Progenitor cell of endocrine pancreas (in vitro differentiated cells): ENCODE measurements at places on chromosomes 16 and 17. TPM values are rescaled to one million over a fixed set of nuclear protein-coding genes. Genes with fewer than 3 reads are reported as not detected.

GRCh38 chr17:59778996-59779395, 71.5 kb downstream of the VMP1 start:
- no peak for DNase-seq

DNA sequence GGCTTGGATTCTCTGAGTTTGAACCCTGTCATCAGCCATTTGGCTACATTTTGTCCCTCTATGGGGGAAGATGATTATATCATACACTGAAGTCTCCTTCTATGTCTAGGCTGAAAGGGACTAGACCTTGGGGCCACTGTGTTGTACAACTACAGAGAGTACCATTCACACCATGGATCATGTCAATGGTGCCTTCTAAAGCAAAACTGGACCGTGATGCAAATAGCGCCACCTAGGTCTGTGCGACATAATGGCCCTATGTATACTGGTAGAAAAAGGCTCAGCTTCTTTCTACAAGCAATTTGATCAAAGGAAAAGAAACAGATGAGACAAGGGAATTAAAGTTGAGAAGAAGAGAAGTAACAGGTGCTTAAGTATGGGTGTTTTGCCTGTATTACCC, 100.7 kb downstream of the LYRM1 start:
- DNase-seq, result no peak

DNA sequence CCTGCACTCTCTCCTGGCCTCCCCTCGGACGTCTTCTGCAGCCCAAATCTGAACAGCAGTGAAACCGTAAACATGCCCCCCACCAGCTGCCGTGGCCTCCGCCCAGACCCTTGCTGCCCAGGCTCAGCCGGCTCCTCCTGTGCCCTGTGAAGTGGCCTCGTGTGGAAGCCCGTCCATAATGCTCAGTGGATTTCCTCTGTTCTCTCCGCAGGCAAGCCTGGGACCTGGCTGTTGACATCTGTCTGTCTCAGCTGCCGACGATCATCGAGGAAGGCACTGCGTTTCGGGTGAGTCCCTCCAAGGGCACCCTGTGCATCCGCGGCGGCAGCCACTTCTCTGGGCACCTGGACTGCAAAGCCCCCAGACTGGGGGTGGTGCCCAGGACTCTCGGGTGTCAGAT, 153.9 kb upstream of the CHMP6 start:
- DNase-seq, result no peak

GRCh38 chr16:5768445-5768844, 670.9 kb upstream of the EEF2KMT start:
- DNase-seq, result no peak

GRCh38 chr17:9148905-9149525, 127.7 kb downstream of the NTN1 start:
- DNase-seq, result no peak

DNA sequence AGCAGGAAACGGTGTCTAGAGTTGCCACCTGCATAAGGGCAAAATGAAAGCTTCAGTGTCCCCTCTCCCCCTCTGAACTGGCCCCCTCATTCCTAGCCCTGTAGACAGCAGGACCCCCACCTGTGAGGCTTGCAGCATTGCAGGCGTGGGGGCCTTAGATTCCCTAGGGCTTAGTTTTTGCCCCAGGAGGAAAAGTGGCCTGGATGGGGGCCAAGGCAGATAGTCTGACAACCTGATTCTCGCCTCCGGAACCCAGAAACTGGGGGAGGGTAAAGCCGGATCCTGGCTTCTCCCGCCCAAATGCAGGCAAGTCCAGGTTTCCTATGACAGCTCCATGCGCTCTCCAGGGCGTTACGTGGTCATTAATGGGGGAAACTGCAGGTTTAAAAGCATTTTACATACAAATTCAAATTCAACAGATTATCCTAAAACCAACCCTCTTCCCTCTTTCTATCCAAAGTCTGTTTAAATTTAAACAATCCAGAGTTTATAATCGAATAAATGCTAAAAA, 678 bp upstream of the HOXB6 start:
- DNase-seq, result no peak

Gene PIK3R5
- total RNA-seq, result 0.29 and 0.50 TPM in 2 replicates

Gene CACNG1
- total RNA-seq, result 0.22 TPM in 1 of 2 replicates, not detected in the other

DNA sequence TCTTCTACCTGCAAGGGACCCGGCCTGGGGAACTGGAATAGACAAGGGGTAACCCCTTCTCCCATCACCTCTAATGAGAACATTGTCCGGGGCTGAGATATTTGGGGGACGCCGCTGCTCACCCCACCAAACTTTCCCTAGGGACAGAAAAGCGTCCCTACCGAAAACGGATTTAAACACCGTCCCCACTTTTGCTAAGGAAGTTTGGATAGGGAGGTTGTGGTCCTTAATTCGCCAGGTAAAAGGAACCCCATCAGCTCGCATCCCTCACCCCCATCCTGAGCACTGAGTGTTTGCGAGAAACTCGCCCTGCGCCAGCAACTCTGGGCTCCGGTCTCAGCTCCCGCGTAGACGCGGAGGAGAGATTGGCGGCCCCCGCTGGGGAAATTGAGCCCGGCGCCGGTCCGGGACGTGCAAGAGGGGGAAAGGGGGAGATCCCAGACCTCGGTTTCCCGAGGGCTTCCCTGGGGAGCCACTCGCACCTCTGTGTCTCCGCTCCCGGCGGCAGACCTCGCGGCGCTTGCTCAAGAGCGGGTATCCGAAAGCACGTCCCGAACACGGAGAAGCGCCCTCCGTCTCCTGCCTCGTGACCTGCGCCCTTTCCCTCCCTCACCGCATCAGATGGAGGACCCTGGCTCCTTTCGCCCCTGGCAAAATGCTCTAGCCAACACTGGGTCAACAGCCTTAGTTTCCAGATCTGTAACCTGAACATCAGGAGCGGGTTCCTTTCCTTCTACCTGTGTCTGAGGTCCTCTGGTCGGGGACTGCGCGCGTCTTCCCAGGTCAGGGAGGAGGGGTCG, 3.1 kb upstream of the SOX9 start:
- DNase-seq, result peak; percentile 20

- no peak for DNase-seq
These were observed 2.0 kb upstream of the NDRG4 start for GRCh38 chr16:58497935-58498334.

GRCh38 chr17:50758524-50758923, 8.8 kb downstream of the ANKRD40CL start:
- no peak for DNase-seq

DNA sequence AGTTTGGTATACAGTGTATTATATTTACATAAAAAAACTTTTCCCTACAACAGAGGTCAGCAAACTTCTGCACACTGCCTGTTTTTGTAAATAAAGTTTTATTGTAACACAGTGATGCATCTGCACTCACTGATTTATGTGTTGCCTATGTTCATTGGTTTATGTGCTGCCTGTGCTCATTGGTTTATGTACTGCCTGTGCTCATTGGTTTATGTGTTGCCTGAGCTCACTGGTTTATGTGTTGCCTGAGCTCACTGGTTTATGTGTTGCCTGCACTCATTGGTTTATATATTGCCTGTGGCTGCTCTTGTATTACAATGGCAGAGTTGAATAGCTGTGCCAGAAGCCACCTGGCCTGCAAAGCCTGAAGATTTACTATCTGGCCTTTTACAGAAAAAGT, 81.6 kb downstream of the MYH11 start:
- DNase-seq, result no peak

Gene KATNIP
- total RNA-seq, result 48.1 and 48.7 TPM in 2 replicates

- DNase-seq, result no peak
These were observed 42.6 kb downstream of the KLHDC4 start for GRCh38 chr16:87723226-87723623.

- DNase-seq, result no peak
These were observed 40.2 kb downstream of the FOXK2 start for GRCh38 chr17:82559566-82560251.

DNA sequence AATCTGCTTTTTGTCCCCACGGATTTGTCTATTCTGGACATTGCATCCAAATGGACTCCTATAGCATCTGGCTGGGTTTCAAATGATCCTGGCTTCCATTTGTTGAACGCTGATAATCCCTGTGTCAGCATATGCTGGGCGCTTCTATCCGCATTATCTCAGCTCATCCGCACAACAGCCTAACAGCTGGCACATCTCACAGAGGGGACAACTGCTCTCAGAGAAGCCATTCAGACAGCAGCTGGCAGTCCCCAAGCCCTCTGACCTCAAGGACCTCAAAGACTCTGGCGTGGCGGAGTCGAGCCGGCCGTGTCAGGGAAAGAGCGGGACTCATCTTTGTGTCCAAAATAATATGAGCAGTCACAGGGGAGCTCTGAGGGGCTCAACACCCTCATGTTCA, 82.3 kb downstream of the NT5M start:
- no peak for DNase-seq

Gene PSMB3
- total RNA-seq, result 134 and 138 TPM in 2 replicates

- DNase-seq, result no peak
These were observed 21.5 kb downstream of the IFT140 start for GRCh38 chr16:1590366-1590765.

Gene HSPB9
- 0.16 TPM in 1 of 2 replicates, not detected in the other for total RNA-seq

DNA sequence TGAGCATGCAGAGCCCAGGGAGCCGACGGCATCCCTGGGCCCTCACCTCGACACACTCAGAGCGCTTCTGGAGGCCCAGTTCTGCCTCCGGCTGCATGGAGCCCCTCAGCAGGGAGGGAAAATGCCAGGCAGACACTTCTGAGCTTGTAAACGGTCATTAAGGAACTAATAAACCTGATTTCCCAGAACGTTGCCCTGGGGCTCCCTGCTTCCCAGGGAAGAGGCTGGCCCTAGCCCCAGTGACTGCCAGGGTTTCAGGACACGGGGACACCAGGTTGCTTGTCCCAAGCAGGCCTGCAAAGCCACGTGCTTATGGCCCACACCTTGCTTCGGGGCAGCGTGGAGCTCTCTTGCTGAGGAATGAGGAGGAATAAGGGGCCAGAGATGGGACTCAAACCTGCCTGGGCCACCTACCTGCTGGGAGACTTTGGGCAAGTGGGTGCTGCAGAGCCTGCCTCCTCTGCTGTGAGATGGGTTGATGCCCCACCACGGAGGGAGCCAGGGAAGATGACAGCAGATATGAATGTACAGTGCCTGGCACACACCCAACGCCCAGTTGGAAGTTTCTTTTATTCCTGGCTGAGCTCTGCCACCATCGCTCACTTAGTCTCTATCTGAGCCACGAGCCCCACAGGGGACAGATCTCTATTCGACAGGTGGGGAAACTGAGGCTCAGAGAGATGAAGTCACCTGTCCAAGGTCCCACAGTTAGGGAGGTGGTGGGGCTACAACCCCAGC, 5.4 kb downstream of the RHBDF2 start:
- DNase-seq, result no peak

- DNase-seq, result no peak
These were observed 250.5 kb downstream of the CEP112 start for GRCh38 chr17:65941356-65941899.

DNA sequence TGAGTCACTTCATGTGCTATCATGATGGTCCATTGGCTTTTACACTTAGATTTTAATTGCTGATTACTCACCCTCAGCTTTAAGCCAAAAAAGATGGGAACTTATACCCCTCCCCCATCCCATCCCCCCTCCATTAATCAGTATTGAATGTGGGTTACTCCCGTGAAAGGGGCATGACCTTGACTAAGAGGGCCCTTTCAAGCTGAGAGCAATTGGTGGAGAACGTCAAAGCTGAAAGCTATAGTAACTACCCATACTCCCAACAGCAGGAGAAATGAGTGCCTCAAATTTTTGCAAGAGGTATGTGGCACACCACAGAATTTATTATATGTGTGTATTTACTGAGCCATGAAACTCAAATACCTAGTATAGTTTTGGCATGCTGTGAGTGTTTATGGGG, 99.7 kb upstream of the CDH8 start:
- DNase-seq, result no peak

- no peak for DNase-seq
These were observed 2.1 kb downstream of the TRAF4 start for GRCh38 chr17:28745786-28746411.

DNA sequence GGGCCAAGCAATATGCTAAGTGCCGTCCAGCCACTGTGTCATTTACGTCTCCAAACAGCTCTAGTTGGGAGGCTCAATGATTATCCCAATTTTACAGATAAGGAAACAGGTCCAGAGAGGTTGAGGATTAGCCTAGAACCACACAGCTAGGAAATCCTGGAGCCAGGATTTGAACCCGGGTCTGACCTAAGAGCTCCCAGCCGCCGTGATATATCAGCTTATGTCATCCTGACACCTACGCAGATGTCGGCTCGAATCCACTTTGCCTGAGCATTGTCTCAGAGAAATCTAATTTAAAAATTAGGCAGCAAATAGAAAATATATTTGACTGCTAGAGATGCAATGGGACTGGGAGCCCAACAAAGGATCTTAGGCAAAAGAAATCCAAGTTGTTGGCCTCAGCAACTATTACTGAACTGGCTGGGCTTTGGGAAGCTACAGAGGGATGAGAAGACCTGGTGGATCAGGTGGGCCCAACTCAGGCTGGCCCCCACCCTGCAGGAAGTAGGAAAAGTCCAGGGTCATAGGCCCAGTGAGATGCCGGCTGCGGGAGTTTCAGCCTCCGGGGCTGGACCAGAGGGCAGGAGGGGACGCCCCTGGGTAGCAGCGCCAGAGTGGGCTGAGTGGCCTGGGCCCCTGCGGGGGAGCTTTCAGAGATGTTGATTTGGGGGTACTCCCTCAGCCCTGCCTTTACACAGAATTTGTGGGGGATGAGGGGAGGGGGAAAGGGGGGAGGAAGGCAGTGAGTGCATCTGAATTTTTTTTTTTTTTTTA, 35.1 kb upstream of the IL21R start:
- DNase-seq, result no peak

DNA sequence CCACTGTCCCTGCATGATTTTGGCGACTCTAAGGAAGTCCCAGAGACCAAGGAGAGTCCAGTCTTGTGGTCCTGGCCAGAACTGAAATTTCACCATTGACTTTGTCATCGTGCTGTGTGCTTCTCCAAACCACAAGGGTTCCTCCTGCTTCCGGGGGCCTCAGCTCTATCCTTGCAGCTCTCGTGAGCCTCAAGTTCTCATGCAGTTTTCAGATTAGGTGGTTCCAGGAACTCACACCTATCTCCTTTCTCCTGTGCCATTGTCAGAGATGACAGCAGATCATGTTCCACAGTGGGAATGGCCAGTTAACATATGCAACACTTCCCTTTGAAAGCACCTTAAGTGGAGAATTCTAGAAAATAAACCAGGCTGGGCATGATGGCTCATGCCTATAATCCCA, 97.9 kb upstream of the CRHR1 start:
- no peak for DNase-seq
